ENCODE measurements at places on chromosomes 12 and 14.

DNA sequence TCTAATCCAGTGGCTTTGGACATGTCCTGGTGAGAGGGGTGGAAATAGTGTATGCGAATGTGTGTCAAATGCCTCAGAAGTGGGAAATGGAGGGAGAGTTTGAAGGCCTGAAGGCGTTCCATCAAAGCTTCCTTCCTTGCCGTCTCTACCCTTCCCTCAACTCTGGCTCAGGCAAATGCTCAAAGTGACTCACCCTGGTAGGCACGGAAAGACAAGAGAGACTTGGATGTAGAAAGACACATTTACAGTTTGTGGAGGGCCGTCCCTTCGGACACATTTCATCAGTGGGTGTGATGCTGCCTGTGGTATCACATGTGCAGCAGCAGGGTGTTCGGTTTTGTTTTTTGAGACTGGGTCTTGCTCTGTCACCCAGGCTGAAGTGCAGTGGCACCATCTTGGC lies 36.7 kb downstream of the CHST11 start:
- DNase-seq: no peak

GRCh38 chr12:64618953-64619590 lies 8.8 kb downstream of the RASSF3 start:
- peak; percentile 74 for DNase-seq

GRCh38 chr14:79670811-79671210 lies 540.5 kb downstream of the DIO2 start:
- no peak for DNase-seq

DNA sequence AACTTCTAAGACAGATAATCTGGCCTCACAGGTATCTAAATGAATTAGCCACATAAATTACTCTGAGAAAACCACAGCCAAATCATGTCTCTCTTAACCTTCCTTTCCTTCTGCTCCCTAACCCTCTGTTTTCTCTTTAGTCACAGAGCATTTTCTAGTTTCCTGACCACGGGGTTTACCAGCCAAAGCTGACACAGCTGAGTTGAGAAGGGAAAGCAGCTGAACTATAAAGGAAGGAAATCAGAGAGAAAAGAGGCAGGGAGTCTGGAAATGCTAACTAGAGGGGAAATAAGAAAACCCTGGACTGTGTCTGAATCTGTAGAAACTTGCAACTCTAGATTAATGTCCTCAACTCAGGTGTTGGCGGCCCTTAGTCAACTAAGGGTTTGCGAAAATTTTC lies 24.4 kb downstream of the ANKS1B start:
- peak; percentile 66 for DNase-seq
